Mononuclear cell (primary cell): ENCODE measurements at places on chromosomes 7 and 10. TPM values are rescaled to one million over a fixed set of nuclear protein-coding genes. Genes with fewer than 3 reads are reported as not detected.

Gene H2BK1
- not detected for total RNA-seq

Gene ZNF736
- 31.3 TPM for total RNA-seq

Gene TRIM73
- 4.7 TPM for total RNA-seq

Gene FZD8
- 0.94 TPM for total RNA-seq

Gene OGDHL
- total RNA-seq = not detected

Gene STEAP2
- total RNA-seq = 0.10 TPM

Gene ADCYAP1R1
- total RNA-seq = under 0.01 TPM

Gene HABP2
- not detected for total RNA-seq

Gene TCTN3
- 8.7 TPM for total RNA-seq

Gene YWHAG
- 23.5 TPM for total RNA-seq
